ENCODE measurements at places on chromosomes 1 and 21. TPM values are rescaled to one million over a fixed set of nuclear protein-coding genes. Genes with fewer than 3 reads are reported as not detected.

DNA sequence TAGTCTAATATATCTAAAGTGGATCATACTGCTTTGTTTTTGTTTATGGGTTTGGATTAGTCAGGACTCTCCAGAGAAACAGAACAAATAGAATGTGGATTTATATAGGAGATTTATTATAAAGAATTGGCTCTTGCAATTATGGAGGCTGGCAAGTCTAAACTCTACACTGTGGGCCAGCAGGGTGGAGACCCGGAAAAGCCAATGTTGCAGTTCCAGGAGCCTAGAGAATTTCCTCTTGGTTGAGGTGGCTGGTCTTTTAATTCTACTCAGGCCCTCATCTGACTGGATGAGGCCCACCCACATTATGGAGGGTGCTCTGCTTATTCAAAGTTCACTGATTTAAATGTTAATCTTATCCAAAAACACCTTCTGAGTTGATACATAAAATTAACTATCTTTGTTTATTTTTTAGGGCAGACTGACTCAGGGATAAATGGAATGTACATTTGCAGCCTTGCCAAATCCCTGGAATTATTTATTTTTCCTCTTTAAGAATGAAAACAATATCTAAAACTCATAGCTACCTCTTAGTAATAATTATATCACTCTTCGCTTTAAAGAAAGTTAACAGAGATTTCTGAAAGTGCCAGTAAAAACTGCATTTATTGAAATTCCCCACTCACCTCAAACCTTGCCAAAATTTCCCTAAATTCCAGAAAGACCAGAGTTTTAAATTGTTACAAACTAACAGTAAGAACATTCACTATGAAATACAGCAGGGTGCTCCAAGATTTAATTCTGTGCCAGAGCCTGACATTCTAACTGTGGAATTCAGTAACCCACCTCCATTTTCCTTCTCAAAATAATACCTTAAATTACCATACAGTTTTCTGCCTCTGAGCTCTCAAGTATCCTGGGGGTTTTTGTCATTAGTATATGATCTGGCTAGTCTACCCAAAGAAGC lies 36.6 kb upstream of the SSX2IP start:
- H3K27me3 ChIP-seq = no peaks in the 10 kb centered on the region
- no peaks in the 10 kb centered on the region for H3K36me3 ChIP-seq
- H3K4me1 ChIP-seq = no peaks in the 10 kb centered on the region
- no peak overlapping the region for H3K27ac ChIP-seq
- DNase-seq = no peak

DNA sequence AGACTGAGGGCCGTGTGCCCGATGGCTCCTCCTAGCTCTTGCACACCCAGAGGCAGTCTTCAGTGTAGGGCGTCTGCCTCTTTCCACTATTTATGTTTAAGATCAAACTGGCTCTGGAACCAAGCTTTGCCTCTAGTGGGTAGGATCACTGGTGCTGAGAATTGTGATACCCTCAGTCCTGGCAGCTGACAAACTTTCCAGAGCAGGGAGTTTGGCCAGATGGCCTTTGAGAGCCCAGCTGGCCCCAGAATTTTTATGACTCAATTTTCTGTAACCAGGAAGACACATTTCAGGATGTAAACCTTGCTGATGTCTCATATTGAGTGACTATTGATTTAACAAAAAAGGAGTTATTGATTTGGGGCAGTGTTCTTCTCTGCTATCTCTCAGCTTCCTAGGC lies 6.7 kb downstream of the COQ8A start:
- no peak overlapping the region for H3K27ac ChIP-seq
- H3K4me1 ChIP-seq = peaks cover 20% of the 10 kb centered on the region
- H3K4me3 ChIP-seq = no peak overlapping the region

The IQCC gene
- total RNA-seq = 2.4 TPM

DNA sequence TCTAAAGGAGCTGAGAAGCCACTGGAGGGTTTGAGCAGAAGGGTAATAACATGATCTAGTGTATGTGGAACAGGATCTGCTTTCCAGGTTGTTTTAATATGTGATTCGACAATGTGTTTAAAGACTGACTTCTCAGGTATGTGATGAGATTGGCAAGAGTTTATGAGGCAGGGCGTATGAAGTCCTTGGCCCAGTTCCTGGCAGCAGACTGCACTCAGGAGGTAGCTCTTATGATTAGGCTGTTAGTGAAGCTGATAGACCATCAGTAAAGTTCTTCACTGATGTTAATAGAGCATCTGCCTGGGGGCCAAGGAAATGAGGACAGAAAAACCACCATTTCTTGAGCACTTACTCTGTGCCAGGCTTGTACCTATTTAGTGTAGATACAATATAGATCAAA lies 41.9 kb upstream of the SERBP1 start:
- H3K4me3 ChIP-seq = no peak overlapping the region
- no peak overlapping the region for H3K27ac ChIP-seq
- H3K36me3 ChIP-seq = no peaks in the 10 kb centered on the region
- DNase-seq = no peak

DNA sequence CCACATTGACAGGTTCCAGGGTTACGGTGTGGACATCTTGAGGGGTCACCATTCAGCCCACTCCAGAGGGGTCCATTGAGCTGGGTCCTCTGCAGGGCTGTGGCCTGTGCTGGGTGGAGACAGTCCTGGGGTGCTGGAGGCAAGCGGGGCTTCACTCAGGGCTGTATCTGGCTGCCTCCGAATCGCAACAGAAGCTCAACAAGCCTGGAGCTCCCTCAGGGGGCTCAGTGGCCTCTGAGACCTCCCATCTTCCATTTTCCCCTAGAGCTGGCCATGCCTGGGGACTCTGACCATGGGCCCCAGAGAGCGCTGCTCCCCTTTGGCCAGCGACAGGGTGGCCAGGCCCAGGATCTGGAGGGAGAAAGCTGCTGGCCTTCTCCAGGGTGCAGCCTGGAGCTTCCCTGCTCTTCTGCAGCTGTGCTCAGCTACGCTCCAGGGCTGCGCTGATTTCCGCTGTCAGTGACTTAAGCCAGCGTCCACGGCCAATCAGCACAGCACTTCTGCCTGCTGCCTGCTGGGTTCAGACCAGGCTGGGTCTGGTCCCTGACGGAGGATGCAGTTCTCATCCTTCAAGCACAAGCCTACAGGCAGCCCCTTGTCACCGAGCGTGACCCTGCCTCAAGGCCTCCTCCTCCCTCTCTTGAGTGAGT lies 45.0 kb upstream of the ADARB1 start:
- no peak for DNase-seq
- peaks cover 4% of the 10 kb centered on the region for H3K27me3 ChIP-seq
- H3K27ac ChIP-seq = no peak overlapping the region
- H3K4me3 ChIP-seq = no peak overlapping the region
- H3K36me3 ChIP-seq = no peaks in the 10 kb centered on the region

The KCNN3 gene
- not detected for total RNA-seq

- H3K4me3 ChIP-seq = no peak overlapping the region
- H3K4me1 ChIP-seq = no peaks in the 10 kb centered on the region
- DNase-seq = no peak
- H3K36me3 ChIP-seq = no peaks in the 10 kb centered on the region
Observed at GRCh38 chr21:14259747-14260146, 43.8 kb downstream of the RBM11 start.

- H3K4me3 ChIP-seq = no peak overlapping the region
- H3K4me1 ChIP-seq = no peaks in the 10 kb centered on the region
Observed at GRCh38 chr21:38668067-38668466, 137.7 kb upstream of the ETS2 start.

DNA sequence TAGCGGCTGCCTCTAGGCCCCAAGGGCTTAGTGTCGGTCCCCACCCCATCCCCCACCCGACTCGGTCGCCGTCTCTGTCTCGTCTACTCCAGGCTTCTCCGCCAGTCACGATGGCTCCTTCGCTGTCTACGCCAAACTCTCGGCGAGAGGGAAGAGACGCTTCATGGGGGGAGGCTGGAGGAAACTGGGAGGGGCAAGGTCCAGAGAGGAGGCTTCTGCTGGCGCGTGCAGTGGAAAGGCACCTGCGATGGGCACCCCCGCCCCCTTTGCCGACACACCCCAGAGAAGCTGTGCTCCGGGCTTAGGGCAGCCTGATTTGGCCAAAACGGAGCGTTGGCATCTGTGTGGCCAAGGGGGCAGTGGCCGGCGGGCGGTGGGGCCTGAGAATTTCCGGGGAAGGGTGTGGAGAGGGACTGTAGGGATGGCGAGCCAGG lies 1.2 kb upstream of the CSMD2 start:
- H3K27ac ChIP-seq = no peak overlapping the region
- DNase-seq = no peak
- H3K36me3 ChIP-seq = no peaks in the 10 kb centered on the region
- no peak overlapping the region for H3K4me3 ChIP-seq

GRCh38 chr1:6473974-6474814 lies 8.2 kb upstream of the TNFRSF25 start:
- H3K27ac ChIP-seq = no peak overlapping the region
- peaks cover 2% of the 10 kb centered on the region for H3K36me3 ChIP-seq
- H3K4me1 ChIP-seq = peaks cover 13% of the 10 kb centered on the region
- H3K4me3 ChIP-seq = no peak overlapping the region

- H3K27me3 ChIP-seq = no peaks in the 10 kb centered on the region
- no peaks in the 10 kb centered on the region for H3K36me3 ChIP-seq
- no peak for DNase-seq
- no peak overlapping the region for H3K4me3 ChIP-seq
- H3K27ac ChIP-seq = no peak overlapping the region
Observed at GRCh38 chr1:59705466-59706302, 109.1 kb upstream of the HOOK1 start.

The ERVH48-1 gene
- total RNA-seq = 1.1 TPM

The KRTAP19-1 gene
- total RNA-seq = not detected

DNA sequence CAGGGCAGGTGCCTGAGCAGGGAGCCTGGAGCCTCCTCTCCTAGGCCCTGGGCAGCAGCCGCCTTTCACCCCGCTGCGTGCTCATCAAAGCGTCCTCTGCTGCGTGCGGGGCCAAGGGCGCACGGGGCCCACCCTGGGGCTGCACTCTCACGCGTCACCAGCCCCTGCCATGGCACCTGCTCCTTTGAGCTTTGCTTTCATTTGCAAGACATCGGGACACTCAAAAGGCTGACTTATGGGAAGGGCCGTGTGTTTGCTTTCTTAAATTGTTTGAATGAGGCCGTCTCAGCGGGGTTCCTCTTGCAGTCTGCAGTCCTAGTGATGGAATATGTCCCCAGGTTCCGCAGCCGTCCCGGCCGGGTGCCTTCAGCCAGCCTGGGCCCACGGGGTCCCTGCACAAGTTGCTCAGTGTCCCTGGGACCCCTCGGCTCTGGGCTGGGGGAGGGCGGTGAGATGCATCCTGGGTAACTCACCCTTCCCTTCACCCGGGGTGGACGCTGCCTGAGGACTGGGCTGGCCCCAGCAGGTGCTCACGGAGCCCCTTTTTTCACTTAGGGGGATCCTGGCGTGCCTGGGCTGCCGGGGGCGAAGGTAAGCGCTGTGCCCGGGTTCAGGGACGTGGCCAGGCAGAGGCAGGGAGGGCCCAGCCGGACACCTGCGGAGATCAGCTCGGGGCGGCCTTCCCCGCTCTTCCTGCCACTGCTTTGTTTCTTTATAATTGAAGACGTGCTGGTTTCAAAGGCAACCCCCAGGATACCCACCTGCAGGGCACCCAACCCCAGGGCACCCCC lies 53.1 kb downstream of the SLC19A1 start:
- DNase-seq = no peak
- H3K4me1 ChIP-seq = peaks cover 16% of the 10 kb centered on the region
- H3K27ac ChIP-seq = no peak overlapping the region
- H3K27me3 ChIP-seq = no peaks in the 10 kb centered on the region
- H3K4me3 ChIP-seq = no peak overlapping the region
- H3K36me3 ChIP-seq = no peaks in the 10 kb centered on the region

DNA sequence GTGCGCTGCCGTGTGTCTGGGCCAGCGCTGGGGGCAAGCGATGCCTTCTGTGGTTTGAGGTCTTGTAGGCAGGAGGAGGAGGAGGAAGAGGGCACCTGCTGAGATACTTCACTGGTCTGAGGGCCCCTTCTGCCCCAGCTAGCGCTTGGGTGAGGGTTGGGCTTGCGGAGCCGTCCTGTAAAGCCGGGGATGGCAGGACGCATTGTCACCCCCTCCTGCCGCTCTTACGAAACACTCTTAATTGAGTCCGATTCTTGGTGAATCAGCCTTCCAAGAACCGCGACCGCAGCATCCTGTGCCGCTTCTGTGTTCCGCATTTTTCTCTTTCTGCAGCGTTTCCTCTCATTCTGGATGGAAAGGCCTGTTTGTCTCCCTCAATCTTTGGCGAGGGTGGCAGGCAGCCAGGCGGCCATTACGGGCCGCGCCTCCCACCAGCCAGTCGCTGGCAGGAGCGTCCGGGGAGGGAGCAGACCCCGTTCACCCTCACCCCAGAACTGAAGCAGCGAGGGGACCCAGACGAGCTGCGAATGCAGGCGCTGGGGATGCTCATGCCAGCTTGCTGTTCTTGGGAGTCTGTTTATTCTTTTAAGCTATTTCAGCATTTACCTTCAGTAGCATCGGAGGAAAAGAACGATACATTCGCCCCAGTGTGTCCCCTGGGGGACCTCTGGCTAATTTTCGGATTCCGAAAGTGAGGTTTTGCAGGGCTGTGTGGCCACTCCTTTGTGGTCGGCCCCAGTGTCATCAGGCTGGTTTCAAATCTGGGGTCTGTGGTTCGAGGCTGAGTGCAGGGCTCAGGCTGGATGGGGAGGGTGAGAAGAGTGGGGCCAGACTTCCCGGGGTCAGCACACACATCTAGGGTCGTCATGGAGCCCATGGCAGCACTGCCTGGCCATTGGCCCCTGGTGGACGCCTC lies 62.7 kb downstream of the SKI start:
- peaks cover 97% of the 10 kb centered on the region for H3K4me1 ChIP-seq
- DNase-seq = peak; percentile 77
- H3K4me3 ChIP-seq = peak overlapping the region; percentile 51
- peak overlapping the region; percentile 60 for H3K27ac ChIP-seq
- no peaks in the 10 kb centered on the region for H3K27me3 ChIP-seq

DNA sequence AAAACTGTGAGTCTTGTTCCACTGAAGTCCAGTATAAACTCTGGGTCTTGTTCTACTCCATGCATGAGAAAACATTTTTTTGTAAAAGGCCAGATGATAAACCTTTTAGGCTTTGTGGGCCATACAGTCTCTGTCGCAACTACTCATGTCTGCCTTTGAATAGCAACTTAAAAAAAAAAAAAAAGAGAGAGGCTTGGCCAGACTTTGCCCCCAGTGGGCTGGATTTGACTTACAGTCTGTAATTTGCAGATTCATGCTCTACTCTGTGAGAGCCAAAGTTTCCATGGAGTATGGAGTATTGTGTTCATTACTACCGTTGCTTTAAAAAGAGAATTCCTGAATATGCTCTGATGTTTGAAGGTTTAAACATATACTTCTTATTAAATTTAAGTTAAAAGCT lies 654.9 kb upstream of the PKN2 start:
- peaks cover 4% of the 10 kb centered on the region for H3K27me3 ChIP-seq
- no peak overlapping the region for H3K27ac ChIP-seq
- DNase-seq = no peak
- H3K4me3 ChIP-seq = no peak overlapping the region
- H3K4me1 ChIP-seq = no peaks in the 10 kb centered on the region

The DPT gene
- total RNA-seq = not detected

GRCh38 chr1:213586587-213586972 lies 401.2 kb upstream of the PROX1 start:
- H3K4me3 ChIP-seq = no peak overlapping the region
- no peak for DNase-seq
- no peaks in the 10 kb centered on the region for H3K36me3 ChIP-seq
- H3K27me3 ChIP-seq = no peaks in the 10 kb centered on the region
- no peaks in the 10 kb centered on the region for H3K4me1 ChIP-seq
